ENCODE measurements at places on chromosomes 3 and 15.

- no peak for DNase-seq
These were observed 3.2 kb downstream of the HIGD1A start for GRCh38 chr3:42801048-42801620.

DNA sequence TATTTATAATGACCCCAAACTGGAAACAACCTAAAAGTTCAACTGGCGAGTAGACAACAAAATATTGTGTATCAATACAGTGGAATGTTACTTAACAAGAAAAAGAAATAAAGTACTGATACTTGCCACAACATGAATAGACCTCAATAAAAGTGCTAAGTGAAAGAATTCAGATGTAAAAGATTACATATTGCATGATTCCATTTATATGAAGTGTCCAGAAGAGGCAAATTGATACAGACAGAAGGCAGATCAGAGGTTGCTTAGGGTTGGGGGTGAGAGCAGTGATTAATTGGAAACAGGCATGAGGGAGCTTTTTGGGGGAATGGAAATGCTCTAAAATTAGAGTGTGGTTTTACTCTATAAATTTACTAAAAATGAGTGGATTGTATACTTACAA, 183.3 kb downstream of the SATB1 start:
- no peak for DNase-seq

GRCh38 chr3:105676621-105677300, 192.1 kb downstream of the CBLB start:
- peak; percentile 33 for DNase-seq

GRCh38 chr3:63867225-63867624, 3.6 kb downstream of the ATXN7 start:
- DNase-seq: no peak

DNA sequence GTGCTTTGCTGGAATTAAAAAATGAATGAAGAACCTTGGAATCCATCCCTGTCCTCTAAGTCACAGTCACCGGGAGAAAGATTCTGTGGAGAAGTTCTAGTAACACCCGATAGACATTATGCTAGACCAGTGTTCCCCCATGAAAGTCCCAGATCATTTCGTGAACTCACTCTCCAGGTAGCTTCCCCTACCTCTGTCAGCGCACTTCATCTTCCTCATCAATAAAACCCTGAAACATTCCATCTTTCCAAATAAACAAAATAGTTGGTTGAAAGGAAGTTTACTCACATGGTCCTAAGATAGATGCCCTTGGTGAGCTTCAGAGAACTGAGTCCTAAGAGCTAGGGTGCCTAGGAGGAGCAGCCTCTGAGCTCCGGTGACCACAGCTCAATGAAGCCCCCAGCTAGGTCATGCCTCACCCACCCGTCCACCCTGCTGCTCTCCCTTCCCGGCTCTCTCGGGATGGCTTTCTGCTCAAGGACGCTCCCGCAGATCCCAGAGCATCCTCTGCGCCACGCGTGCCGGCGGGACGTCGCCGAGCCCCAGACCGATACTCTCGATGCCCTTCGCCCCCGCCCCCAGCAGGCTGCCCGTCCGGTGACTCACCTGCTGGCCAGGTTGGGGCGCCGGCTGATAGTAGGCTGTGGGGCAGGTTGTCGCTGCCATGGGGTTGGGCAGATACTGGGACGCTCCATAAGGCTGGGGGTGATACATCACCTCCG, 776 bp downstream of the VGLL3 start:
- DNase-seq: no peak

Data from stimulated activated CD8-positive, alpha-beta memory T cell treated with anti-CD3 and anti-CD28 coated beads, Interleukin-2, amount 100 ng/mL, for 48 hours (primary cell).